Psoas muscle (tissue), 8 donors: ENCODE measurements at places on chromosomes 7 and 10. TPM values are rescaled to one million over a fixed set of nuclear protein-coding genes. Genes with fewer than 3 reads are reported as not detected.

The SPDYE9 gene
- total RNA-seq, result not detected

- H3K27me3 ChIP-seq, result no peaks in the 10 kb centered on the region
- no peaks in the 10 kb centered on the region for H3K4me1 ChIP-seq
- H3K36me3 ChIP-seq, result no peaks in the 10 kb centered on the region
- no peak for DNase-seq
- H3K4me3 ChIP-seq, result no peak overlapping the region
These were observed 462.7 kb downstream of the PHTF2 start for GRCh38 chr7:78261302-78261701.

DNA sequence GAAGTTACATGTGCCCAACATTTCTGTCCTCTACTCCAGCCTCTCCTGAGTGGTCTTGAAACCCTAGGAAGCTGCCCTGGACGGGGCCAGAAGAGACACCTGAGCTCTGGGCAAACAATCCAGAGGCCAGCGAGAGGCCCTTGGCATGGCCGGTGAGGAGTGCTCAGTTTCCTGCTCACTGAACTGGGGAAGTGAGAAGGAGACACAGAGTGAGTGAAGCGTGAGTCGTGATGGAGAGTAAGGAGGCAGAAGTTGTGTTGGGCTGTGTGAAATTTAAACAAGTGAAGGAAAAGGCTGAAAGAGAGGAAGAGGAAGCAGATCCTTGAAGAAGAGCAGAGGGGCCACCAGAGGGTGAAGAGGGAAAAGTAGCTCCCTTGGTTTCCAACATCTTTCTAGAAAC is 73.2 kb downstream of the WNT2 start:
- no peak for DNase-seq
- no peak overlapping the region for H3K27ac ChIP-seq
- H3K4me3 ChIP-seq, result no peak overlapping the region
- H3K27me3 ChIP-seq, result no peaks in the 10 kb centered on the region

DNA sequence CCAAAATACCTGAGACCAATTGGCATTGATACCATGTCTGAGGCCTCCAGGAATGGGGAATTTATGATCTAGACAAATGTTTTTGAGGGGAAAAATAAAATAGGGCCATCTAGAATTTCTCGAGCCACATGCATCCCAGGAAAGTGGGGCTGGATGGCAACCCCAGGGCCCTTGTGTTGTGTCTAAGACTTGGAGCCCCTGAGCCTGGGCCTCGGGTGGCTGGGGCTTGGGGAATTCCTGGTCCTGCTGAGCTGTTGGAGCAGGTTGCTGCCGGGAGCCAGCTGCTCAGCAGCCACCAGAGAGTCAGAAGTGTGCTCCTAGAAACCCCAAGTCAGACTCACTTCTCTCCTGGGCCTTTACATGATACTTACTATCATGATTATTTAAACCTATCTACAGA is 172.9 kb downstream of the WDR37 start:
- no peak overlapping the region for H3K27ac ChIP-seq
- no peak for DNase-seq
- H3K36me3 ChIP-seq, result no peaks in the 10 kb centered on the region
- H3K27me3 ChIP-seq, result no peaks in the 10 kb centered on the region

- no peaks in the 10 kb centered on the region for H3K4me1 ChIP-seq
- H3K4me3 ChIP-seq, result no peak overlapping the region
- no peak overlapping the region for H3K27ac ChIP-seq
- no peaks in the 10 kb centered on the region for H3K27me3 ChIP-seq
These were observed 29.1 kb downstream of the TFPI2 start for GRCh38 chr7:93861325-93861949.

DNA sequence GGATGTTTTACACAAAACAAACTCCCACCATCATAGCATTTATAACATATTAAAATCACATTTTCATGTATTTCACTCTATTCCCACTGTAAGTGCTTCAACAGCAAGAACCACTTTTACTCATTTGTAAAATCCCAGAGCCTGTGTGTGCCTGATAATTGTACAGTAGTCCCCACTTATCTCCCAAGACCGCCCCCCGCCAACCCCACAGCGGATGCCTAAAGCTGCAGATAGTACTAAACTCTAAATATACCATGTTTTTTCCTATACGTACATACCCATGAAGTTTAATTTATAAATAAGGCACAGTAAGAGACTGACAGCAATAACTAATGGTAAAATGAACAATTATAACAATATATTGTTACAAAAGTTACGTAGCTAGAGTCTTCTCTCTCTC is 33.5 kb downstream of the EZH2 start:
- no peak overlapping the region for H3K27ac ChIP-seq
- no peaks in the 10 kb centered on the region for H3K36me3 ChIP-seq
- no peaks in the 10 kb centered on the region for H3K4me1 ChIP-seq
- H3K27me3 ChIP-seq, result no peaks in the 10 kb centered on the region

DNA sequence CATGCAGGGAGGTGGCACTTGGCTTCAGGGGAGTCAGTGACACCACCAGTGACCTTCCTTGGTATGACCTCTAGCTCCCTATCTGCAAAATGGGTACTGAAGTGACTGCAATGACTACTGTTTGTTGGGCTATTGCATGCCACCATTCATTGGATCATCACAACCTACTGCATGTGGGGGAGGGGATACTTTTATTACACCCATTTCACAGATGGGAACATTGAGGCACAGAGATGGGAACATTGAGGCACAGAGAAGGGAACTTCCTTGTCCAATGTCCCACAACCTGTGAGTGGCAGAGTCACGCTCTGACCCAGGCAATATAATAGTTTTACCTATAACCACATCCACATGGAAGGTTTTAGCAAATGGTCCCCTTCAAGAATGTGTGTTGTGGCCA is 12.2 kb upstream of the MYH16 start:
- no peak overlapping the region for H3K27ac ChIP-seq
- H3K4me1 ChIP-seq, result no peaks in the 10 kb centered on the region
- no peaks in the 10 kb centered on the region for H3K27me3 ChIP-seq

The CTTNBP2 gene
- 0.64 TPM for total RNA-seq

DNA sequence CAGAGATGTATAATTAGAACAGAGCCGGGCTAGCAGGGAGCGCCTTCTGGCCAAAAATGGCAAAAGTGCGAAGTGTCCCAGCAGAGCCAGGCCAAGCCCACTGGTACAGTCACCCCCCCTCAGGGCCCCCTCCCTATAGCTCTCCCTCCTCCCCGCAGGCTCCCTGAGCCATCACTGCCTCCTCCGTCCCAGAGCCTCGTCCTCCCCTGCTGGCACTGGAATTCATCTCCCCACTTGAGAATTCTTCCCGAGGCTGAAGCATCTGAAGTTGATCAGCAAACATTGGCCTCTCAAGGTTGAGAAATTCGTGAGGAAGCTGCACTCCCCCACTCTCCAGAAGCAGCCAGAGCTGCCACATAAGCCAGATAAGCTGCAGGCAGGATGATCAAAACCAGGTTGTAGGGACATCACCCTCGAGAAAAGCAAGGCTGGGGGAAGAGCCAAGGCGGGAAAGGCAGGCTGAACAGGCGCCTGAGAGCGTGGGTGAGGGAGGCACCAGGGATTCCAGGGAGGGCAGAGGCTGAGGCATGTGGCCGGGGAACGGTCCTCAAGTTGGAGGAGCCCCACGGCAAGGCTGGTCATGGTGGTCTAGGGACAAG is 23.4 kb downstream of the CAMK2G start:
- peak; percentile 47 for DNase-seq
- H3K27ac ChIP-seq, result peak overlapping the region; percentile 58
- peaks cover 13% of the 10 kb centered on the region for H3K4me1 ChIP-seq
- H3K36me3 ChIP-seq, result peaks cover 2% of the 10 kb centered on the region
- H3K27me3 ChIP-seq, result no peaks in the 10 kb centered on the region

DNA sequence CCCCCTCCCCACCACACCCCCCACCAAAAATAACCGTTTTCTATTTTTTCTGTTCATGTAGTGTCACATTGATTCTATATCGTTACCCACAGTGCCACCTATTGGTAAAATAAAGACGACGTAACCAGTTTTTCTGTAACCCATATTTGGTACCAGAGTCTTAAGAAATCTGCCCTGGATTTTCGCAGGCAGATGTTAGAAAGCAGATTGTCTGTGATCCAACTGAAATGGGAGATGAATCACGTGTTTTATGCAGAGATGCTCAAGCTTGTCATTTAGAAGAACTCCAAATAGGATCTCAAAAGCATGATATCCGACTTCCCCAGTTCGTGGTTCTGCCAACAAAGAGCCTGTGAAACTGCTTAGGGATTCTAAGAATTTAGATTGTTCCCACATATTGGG is 261.1 kb upstream of the CSTF2T start:
- peaks cover 4% of the 10 kb centered on the region for H3K4me1 ChIP-seq
- no peak for DNase-seq
- no peaks in the 10 kb centered on the region for H3K36me3 ChIP-seq
- no peak overlapping the region for H3K4me3 ChIP-seq
- H3K27ac ChIP-seq, result no peak overlapping the region

- H3K27me3 ChIP-seq, result no peaks in the 10 kb centered on the region
- no peaks in the 10 kb centered on the region for H3K4me1 ChIP-seq
- DNase-seq, result peak; percentile 84
- H3K27ac ChIP-seq, result no peak overlapping the region
- no peak overlapping the region for H3K4me3 ChIP-seq
These were observed 43.2 kb downstream of the HTRA1 start for GRCh38 chr10:122504610-122504950.

DNA sequence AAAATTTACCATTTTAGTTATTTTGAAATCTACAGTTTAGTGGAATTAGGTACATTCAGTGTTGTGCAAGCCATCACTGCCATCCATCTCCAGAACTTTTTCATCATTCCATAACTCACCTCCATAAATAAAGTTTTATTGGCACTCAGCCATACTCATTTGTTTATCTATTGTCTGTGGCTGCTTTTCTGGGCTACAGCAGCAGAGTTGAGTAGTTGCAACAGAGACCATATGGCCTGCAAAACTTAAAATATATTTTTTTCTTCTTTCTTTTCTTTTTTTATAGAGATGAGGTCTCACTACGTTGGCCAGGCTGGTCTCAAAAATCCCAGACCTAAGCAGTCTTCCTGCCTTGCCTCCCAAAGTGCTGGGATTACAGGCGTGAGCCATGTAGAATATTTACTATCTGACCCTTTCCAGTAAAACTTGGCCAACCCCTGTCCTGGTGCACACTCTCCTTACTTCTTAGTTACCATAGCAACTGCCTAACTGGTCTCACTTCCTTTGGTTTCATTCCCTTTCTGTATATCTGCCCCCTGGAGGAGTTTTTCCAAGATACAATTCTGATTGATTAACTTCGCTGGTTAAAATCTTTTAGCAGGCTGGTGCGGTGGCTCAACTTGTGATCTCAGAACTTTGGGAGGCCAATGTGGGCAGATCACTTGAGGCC is 133.2 kb downstream of the CUX1 start:
- H3K4me1 ChIP-seq, result peaks cover 61% of the 10 kb centered on the region
- no peaks in the 10 kb centered on the region for H3K27me3 ChIP-seq
- H3K4me3 ChIP-seq, result no peak overlapping the region
- H3K36me3 ChIP-seq, result no peaks in the 10 kb centered on the region
- H3K27ac ChIP-seq, result peak overlapping the region; percentile 92

The LBX1 gene
- 7.6 TPM for total RNA-seq

DNA sequence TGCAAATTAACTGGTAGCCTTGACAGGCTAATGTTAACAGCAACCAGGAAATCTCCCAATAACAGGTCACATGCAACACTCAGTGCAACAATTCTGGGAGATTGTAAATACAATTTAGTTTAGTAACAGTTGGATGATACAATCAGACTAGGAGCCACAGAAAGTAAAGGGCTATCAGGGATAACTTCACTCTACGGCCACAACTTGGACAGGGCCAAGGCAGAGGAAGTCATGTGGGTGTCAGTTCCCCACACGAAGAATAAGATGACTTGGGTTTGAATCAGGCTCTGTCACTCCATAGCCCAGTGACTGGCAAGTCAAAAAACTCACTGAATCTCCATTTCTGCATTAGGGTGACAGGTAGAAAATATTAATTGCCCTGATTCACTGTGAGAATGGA is 217.3 kb upstream of the CCDC6 start:
- H3K27ac ChIP-seq, result peak overlapping the region; percentile 70
- H3K4me1 ChIP-seq, result peaks cover 35% of the 10 kb centered on the region
- H3K4me3 ChIP-seq, result no peak overlapping the region
- H3K36me3 ChIP-seq, result no peaks in the 10 kb centered on the region
- DNase-seq, result no peak

The ARID5B gene
- total RNA-seq, result 148 TPM
